ENCODE measurements at places on chromosomes 2 and 18.

GRCh38 chr18:13583576-13584550 lies 142.5 kb downstream of the FAM210A start:
- DNase-seq: no peak

DNA sequence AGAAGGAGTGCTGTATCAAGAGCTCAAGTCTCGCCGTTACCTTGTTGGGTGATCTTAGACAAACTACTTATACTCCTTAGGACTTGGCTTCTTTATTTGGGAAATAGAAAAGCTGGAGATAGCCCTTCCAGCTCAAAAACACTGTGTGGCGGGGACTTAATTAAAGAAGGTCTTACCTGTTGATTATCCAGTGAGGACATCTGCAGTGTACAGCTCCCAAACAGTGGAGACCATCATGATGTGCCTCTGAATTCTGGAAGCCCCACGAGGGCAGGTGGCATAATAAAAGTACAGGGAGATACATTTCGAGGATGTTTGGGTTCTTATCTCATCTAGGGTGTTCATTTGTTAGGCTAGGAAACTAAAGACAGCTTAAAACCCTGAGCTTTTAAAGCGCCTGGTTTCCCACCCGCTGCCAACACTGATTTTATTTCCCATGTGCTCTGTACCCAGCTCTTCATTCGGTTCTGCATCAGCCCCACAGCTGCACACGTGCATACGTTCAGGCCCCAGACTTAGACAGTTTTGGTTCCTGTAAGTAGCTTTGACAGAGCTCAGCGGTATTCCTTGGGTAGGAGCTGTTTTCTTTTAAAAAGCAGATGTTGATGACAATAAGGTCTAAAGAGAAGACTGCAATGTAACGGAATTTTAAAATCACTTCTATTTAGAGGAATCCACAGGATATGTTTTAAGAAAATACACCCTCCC lies 80.5 kb upstream of the SIX2 start:
- DNase-seq: no peak

DNA sequence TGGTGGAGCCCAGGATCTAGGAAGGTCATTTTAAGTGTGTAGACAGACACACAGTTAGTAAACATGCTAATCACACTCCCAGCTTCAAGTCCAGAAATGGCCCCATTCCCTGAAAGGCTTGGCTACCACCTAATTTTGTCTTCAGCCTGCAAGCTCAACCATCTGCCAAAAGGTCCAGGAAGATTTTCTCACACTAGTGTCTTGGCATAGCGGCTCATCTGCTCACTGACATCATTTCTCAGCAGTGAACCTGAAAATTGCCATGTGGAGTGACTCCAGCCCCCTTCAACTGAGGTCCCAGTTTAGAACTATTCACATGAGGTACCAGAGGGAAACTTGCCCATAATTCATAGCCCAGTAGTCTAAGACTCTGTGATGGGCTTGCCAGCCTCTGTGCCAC lies 748.9 kb downstream of the LRP1B start:
- no peak for DNase-seq

GRCh38 chr2:38602136-38602731 lies 494 bp downstream of the HNRNPLL start:
- DNase-seq: peak; percentile 70

GRCh38 chr2:60119778-60120177 lies 433.7 kb downstream of the BCL11A start:
- no peak for DNase-seq

- no peak for DNase-seq
These were observed 2.3 kb downstream of the PIKFYVE start for GRCh38 chr2:208268156-208268952.

GRCh38 chr2:226618875-226619605 lies 180.6 kb downstream of the IRS1 start:
- DNase-seq: no peak

- DNase-seq: no peak
These were observed 37.9 kb downstream of the ODC1 start for GRCh38 chr2:10410001-10410822.

GRCh38 chr18:76467371-76468190 lies 27.5 kb downstream of the ZNF516 start:
- DNase-seq: no peak

All from substantia nigra (tissue), 51 donors.